ENCODE measurements at places on chromosomes 1 and 21.

DNA sequence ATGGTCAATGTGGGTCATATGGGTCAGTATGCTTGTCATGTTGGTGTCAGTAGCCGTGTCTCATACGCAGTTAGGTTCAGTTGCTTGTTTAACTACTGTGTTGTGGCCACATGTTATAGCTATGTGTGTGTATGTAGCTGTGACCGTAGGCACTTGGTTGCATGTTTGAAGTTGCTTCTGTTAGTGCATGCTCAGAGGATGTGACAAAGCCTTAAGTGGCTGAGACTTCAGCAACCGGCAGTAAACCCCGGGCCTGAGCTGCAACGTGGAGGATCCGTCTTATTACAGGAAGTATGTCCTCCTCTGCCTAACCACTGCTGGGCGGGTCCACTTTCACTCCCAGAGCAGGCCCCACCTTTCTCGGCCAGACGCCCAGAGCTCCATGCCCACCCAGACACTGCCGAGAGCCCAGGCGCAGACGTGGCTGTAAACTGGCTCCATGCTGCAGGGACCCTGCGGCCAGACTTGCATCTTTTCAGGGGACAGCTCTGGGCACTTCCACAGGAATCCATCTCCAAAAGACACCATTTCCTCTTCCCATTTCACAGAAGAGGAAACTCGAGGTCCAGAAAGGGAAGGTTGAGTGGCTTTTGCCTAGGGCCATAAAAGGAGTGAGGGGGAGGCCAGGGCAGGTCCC is 2.2 kb downstream of the TCEA3 start:
- DNase-seq: peak; percentile 84

DNA sequence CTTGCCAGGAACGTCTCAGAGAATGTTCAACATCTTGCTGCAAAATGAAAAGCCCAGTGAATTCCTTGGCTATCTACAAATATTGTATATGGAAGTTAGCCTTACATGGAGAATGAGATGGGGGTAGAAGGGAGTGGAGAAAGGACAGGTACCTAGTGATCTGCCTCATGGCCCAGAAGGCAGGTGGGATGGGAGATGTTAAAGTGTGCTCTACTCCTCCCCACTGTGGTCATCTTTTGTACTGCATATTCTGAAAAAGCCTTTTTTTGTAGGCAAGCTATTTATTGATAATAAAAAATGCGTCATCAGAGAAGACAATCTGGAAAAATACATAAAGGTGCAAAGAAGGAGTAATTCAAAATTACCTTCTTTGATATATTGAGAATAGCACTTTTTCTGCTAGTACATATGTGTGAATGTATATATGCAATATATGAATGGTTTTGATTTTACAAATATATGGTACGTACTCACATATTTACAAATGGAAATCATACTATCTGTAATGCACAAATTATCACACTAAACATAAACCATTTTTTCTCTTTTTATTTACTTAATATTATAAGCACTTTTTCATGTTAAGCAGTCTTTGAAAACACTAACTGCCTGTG is 19.1 kb upstream of the SLC5A9 start:
- DNase-seq: peak; percentile 31

GRCh38 chr1:39689635-39690034 is 1.6 kb downstream of the HPCAL4 start:
- DNase-seq: no peak

- DNase-seq: peak; percentile 85
These were observed 136.8 kb upstream of the SGIP1 start for GRCh38 chr1:66397192-66397591.

DNA sequence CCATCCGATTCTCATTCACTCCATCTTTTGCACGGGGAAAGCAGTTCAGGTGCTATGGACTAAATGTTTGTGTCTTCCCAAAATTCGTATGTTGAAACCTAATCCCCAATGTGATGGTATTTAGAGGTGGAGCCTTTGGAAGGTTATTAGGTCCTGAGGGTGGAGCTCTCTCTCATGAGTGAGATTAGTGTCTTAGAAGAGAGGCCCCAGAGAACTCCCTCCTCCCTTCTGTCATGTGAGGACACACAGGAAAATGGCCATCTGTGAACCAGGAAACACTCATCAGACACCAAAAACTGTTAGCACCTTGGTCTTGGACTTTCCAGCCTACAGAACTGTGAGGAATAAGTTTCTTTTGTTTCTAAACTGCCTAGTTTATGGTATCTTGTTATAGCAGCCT is 15.8 kb upstream of the CCDC190 start:
- DNase-seq: no peak

DNA sequence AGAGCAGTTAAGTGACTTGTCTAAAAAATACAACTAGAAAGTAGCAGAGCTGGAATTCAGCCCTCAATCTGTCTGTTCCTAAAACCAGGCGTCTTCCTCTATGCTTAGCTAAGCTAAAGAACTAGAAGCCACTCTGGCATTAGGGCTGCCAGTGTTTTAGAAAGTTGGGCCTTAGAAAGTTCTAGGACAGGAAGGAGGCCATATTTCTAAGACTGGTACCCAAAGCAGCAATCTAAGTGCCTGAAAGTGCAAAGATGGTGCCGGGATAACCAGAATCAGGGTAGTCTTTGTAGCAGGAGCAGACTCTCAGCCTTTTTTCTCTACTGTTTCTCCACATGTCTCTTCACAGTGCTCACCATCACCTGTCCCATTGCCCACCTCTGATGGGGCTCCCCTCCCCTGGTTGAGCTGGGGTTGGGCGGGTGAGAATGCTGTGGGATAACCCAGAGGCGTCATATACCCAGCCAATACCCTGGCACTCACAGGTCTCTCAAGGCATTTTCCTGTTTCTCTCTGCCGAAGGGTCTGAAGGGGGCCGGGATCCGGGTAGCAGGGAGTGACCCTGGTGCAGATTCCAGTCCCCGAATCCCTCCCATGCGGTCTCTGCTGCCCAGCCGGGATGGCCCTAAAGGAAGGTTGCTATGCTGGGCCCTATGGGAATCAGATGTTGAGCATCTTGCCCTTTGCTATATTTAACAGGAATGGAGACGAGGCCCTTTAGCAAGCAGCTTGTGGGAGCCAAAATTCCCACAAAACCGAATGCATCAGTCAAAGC is 1.1 kb upstream of the RCSD1 start:
- no peak for DNase-seq

DNA sequence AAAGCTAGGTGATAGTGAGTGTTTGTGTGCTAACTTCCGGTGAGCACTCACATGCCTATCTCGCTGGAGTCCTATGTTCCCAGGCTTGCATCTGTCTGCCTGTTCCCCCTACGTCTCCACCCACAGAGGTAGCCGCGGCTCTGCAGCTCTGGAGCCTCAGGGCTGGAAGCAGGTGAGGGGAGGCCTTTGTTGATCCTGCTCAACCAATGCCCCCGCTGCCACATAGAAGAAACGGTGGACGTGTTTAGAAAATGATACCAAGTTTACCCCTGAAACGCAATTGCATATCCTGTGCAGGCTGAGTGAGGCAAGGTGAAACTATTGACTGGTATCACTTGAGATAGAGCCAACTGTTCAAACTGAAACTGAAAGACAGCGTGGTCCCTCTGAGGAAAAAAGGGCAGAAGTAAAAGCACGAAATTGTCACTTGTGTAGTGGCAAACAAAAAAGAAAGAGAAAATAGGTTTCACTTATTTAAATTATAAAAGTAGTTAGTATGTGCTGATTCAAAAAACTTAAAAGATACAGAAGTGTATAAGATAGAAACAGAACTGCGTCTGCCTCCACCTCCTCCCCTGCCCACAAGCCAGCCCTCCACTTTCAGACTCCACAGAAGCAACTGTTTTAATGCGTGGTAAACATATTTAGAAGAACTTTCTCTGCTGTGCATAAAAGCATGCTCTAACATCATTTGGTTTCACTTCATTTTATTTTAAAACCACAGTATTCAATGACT is 38.6 kb upstream of the ETS2 start:
- DNase-seq: peak; percentile 92

- peak; percentile 92 for DNase-seq
These were observed 411.8 kb upstream of the PTBP2 start for GRCh38 chr1:96309783-96310182.

GRCh38 chr1:230317823-230318819 is 108.0 kb downstream of the PGBD5 start:
- DNase-seq: no peak

DNA sequence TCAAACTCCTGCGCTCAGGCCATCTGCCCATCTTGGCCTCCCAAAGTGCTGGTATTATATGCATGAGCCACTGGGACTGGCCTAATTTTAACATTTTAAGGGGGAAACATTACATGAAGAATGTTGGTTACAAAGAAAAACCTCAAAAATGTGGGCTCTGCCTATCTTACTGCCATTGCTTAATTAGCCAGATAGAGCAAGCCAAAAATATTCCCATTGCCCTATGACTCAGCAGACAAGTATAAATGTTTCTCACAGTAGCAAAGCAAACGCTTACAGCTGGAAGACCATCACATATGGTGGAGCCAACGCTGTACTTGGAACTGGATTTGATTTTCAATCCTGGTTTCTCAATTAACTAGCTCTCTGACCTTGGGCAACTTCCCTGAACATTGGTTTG is 502.0 kb downstream of the SMYD3 start:
- no peak for DNase-seq

DNA sequence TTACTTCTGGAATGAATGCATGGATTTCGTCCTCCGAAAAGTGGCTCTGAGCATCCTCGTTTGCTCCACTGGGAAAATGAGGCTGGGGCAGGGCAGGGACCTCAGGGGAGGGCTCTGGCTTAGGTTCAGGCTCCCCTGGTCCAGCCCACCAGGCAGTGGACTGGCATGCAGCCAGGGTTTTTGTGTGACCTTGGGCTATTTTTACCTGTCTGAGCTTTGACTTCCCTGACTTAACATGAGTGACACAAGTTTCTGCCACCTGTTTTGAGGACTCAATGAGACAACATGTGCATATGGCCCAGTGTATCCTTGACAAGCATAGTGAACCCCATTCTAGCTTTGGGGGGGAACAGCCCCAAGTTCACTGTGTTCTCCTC is 32.6 kb upstream of the EDN2 start:
- DNase-seq: no peak

DNA sequence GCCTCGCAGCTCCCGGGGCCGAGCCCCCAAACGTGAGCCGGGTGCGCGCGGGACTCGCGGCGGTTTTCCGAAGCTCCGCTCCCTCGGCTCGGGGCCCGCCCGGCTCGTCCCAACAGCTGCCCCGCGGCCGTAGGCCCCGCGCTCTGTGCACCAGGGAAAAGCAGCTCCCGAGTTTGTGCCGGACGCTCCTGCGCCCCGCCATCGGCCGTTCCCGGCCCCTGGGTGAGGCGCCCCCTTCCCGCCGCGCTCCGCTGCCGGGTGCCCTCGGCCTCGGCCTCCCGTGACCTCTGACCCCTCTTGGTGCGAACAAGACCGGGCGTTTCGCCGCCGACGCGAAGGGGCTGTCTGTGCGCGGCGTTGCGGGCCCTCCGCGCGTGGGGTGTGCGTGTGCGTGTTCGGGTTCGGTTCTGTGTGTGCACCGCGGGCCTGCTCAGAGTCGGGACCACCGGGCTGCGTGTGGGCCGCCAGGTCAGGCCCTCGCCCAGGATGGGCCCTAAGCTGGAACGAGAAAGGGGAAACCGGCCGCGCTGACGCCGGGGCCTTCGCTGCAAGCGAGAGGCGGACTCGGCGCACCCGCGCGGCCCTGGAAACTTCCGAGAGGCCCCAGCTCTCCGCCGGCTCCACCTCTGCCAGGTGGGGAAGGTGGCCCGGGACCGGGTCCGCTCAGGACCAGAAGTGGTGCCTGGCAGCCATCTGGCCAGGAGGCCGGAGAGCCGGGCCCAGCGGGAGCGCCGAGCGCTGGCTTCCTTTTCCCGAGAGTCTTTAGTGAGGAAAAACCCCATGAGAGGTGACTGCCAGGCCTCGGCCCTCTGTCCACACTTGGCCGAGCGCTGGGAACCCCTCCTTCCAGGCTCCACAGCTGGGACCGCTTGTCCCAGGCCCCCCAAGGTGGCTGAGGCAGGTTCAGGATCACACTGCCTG is 1.9 kb downstream of the PRDM16 start:
- DNase-seq: no peak

GRCh38 chr21:32426066-32426465 is 13.6 kb downstream of the EVA1C start:
- DNase-seq: no peak

DNA sequence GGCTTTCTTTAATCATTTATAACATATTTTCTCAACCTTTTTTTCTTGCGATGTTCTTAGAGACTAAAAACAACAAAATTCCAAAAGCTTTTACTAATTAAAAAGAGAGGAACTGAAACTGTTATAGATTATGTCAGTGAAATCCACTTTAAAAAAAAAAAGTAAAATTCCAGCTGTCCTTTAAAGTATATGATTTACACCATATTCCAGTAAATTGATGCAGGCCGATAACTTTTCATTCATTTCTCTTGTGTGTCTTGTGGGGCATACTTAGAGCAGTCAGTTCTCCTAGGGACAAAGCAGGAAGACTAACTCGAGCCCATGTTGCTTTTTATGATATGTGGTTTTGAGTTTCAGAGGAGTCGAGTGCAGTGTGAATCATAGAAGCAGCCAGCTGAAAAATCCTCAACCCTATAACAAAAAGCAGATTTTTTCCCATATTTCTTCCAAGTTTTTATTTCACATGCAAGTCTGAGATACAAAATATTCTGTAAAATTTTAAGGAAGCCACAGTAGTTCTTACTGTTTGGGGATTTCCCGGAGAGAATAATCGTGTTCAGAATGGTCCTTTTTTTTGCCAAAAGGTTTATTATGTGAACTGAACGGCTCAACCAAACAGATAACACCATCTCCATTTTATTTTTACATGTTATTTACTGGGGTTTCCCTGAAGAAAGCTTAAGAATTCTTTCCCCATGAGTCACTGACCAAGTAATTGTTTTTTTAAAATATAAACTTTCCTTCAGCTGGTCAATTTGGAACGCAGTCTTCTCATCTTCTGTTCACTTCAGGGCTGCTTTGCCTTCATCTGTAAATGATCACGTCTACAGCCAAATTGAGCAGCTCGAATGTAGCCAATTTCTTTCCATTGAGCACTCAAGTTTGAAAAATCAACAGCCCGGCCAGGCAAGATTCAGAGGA is 77.0 kb upstream of the C1orf105 start:
- peak; percentile 16 for DNase-seq

- DNase-seq: no peak
These were observed 21.0 kb downstream of the C1orf87 start for GRCh38 chr1:60052601-60053000.

DNA sequence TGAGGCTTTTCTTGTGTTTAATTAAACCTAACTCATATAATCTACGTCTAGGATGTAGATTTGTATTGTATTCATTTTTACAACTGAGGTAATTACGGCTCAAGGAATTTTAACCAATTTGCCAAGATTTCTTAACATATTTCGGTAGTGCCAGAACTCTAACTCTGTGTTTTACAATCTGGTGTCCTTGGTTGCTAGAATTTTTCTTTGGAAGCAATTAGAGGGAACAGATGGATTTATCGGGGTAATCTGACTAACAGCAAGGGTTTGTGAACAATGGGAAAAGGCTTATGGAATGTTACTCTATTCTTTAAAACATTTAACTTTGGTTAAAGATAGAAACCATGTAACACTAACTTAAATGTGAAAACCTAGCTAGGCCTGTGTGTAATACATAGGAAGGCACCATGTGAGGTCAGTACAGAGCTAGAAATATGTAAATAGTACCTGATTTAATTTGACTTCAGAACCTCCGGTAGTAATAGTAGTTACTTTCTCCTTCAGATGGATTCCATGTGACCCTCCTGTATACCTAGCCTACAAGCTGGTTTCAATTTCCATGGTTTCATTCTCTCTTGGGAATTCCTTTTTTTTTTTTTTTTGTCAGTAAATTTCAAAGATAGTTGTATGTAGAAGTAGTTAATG is 1.2 kb downstream of the MTF2 start:
- peak; percentile 68 for DNase-seq

GRCh38 chr1:40988280-40988679 is 8.8 kb downstream of the CTPS1 start:
- no peak for DNase-seq

- no peak for DNase-seq
These were observed 553.0 kb downstream of the PTPRU start for GRCh38 chr1:29789221-29789909.

All from inflammatory macrophage treated with lipopolysaccharide for 4 hours (primary cell).